Activated CD4-positive, CD25-positive, alpha-beta regulatory T cell treated with anti-CD3 and anti-CD28 coated beads, Interleukin-2, amount 50 U/mL, for 72 hours (primary cell): ENCODE measurements at places on chromosomes 13 and 19.

- DNase-seq: no peak
Observed at GRCh38 chr13:30752201-30752797, 17.0 kb downstream of the ALOX5AP start.

DNA sequence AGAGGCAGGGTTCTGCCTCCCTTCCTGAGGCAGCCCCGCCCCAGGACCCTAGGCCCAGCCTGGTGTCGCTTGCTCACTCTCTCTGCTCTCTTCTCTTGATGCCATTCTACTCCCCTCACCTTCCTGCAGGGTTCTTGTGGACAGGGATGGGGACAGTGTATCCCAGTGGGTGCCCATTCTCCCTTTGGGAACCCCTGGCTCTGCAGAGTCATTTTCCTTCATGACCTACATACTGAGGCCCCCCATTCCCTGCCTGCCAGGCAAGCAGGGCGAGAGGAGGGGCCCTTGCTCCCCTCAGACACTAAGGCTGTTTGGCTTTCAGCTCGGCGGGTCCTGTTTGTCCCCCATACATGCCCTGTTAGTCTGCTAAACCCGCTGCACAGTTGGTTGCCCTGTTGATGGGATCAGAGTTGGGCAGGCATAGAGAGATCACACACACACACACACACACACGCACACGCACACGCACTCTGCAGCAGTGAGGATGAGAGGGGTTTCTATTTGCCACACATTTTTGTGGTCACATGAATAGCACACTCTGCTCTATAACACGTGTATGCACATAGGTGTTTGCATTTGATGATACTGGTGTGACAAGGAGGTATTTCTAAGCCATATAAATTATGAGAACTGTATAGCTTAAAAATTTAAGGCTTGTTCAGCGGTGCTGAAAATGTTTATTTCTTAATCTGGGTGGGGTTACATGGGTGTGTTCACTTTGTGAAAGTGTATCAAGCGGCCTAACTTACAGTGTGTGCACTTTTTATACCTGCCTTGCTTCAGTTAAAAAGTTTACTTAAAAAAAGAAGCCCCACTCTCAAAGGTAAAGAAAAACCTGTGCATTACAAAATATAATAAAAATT lies 20.3 kb downstream of the NFIX start:
- DNase-seq: no peak

- DNase-seq: no peak
Observed at GRCh38 chr19:49716154-49716553, 25.2 kb downstream of the CPT1C start.

DNA sequence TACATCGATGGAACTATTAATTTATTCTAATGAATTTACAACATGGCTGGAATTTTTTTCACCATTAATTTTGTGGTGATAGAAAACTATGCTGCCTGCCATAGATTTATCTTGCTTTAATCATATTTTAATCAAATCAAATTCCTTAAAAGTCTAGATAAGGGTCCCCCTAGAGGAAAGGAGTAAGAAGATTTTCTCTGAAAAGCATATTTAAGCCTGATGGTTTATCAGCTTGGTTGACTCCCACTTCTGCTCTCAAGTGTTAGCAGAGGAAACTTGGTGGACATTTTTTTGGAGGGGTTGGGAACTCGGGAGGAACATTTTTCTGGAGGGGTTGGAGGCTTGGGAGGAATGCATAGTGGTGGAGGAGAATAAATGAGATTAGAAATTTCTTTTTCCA lies 253.3 kb downstream of the KCNRG start:
- no peak for DNase-seq

GRCh38 chr13:77511552-77511951 lies 24.0 kb upstream of the SCEL start:
- DNase-seq: no peak

GRCh38 chr19:7545904-7546303 lies 10.4 kb downstream of the PNPLA6 start:
- no peak for DNase-seq

DNA sequence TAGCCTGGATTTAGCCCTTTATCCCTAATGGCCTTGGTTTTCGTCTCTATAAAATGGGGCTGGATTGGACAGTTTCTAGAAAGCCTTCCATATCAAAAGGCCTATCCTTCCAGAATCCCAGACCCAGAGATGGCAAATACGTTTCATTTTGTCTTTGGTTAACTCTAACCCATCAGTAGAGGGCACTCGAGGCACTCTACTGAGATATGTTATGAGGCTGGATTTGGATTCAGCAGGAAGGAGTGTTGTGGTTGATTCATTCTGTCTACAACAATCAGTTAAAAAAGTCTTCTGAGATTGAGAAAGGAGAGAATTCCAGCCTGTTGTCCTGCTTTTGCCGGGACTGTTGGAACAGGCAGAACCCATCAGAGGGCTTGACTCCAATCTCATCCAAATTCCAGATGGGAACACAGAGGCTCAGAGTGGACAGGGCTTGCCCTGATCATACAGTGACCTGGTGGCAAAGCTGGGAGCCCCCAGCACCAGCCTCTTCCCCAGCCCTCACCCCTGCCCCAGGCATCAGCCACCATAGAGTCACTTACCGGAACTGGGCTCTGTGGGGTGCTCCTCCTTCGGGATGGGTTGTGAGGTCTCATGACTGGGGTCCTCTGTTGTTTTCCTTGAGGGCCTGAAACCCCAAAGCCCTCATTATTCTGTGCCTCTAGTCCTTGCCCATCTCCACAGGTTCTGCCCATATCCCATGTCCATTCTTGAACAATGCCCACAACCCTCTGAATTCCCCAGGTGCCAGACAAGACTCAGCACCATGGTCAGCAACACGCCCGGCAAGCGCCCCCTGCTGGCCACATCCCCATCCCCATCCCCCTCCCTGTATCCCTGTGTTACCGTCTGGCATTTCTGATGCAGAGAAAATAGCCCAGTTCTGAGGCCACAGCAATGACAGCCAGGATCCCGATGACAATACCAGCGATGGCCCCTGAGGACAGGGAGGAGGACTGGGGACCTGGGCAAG lies 12.3 kb upstream of the ZNF180 start:
- DNase-seq: peak; percentile 51
